Stimulated activated CD8-positive, alpha-beta memory T cell treated with anti-CD3 and anti-CD28 coated beads, Interleukin-12 subunit alpha, Interleukin-12 subunit beta, amount 100 ng/mL, for 4 hours (primary cell): ENCODE measurements at places on chromosomes 2 and 18.

GRCh38 chr2:64157792-64158191 lies 13.6 kb upstream of the PELI1 start:
- no peak for DNase-seq

GRCh38 chr2:70888923-70889715 lies 46.6 kb upstream of the ATP6V1B1 start:
- DNase-seq: no peak

DNA sequence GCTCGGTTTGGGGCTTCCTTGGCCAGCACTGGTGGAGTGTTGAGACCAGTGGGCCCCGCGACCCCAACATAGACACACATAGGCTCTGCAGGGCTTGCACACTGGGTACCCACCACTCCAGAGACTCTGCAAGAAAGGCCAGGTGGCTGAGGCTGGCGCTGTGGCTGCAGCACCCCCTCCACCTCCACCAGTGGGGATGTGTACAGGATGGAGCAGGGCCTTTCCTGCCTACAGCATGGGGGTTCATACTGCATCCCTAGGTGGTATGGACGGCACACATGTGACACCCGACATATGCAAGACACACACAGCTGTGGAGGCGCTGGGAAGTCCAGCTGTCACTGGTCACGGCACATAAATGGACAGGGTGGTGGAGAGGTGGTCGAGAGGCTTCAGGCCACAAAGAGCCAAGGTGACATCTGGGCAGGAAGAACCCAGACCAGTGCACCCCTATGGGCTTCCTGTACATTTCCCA lies 1.3 kb downstream of the RNPEPL1 start:
- DNase-seq: no peak

GRCh38 chr2:117973498-117974082 lies 40.3 kb downstream of the CCDC93 start:
- DNase-seq: no peak

- no peak for DNase-seq
Measured at GRCh38 chr18:35084494-35085449, 43.6 kb downstream of the MAPRE2 start.

DNA sequence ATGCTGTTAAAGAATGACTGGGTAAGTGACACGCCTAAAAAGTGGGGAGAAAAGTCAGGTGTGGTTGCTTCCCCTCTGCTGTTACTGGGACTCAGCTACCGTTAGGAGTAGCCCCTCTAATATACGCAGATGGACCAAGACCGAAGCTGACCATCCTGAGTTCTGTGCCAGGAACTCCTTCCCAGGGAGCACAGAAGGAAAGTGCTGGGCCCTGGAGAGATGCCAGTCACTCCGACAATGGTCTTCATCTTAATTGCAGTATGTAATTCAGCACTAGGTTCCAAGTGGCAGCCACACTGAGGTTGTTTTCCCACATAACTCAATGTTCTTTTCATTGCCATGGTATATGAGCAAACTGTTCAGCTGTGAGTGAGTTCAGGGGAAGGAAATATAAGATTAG lies 19.6 kb upstream of the TMEM200C start:
- DNase-seq: no peak

DNA sequence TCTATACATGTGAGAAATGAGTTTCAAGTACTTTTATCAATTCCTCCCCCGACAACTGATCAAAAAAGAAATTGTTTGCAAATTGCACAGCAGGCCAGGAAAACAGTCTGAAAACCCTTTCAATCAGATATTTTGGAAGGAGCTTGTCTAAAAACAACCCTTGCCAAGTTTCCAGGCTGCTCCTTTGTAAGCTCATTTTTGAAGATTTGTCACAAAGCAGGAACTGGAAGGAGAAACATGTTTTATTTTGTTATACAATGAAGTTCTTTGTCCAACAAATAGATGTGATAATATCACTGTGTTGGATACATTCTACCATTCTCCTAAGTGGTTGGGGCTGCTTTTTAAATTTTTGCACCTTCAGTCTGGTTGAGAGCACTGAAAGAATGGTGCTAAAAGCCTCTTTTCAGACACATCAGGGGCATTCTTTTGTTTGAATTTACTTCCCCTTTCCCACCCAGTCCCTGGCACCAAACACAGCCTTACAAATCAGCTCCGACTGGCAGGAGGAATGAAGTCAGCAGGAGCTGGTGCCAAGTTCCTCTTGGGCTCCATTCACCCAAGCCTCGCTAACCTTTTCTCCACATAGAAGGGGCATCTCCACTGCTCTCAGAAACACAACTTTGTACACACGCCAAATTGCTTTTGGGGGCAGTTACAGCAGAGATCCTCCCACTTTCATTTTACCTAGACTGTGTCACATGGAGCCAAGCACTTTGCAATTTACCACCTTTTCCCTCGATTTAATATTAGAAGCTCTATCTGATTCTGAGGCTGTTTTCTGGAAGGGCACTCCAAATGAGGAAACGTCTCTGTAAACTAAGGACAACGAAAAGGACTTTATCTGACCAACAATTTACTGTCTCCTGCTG lies 88.0 kb downstream of the C1D start:
- no peak for DNase-seq

DNA sequence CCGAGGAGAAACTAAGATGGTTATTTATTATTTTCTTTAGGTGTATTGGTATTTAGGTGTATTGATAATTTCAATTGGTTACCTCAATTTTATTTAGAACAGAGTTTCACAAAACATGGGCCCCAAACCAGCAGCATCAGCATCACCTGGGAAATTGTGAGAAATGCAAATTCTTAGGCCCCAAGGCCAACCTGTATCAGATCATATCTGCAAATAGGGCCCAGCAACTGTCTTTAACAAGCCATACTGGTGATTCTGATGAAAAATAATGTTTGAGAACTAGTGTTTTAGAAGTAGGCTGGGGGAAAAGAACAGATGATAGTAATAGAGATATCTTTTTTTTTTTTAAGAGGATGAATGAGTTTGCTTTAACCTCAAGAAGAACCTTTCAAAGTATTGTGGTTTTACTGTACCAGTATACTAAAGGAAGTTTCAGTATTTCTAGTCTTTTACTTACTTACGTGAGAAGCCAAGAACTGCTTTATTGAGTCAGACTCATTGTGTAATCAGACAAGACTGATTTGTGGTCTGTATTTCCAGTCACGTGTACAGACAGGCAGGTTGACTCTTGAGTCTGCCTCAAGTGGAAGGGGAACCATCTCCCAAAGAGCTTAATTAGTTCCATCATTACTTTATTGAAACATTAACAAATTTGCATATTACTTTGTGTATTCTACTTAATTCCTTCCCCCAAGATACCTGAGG lies 60.4 kb upstream of the GAREM1 start:
- DNase-seq: no peak

- DNase-seq: no peak
Measured at GRCh38 chr18:21468514-21469164, 131.9 kb downstream of the ESCO1 start.

DNA sequence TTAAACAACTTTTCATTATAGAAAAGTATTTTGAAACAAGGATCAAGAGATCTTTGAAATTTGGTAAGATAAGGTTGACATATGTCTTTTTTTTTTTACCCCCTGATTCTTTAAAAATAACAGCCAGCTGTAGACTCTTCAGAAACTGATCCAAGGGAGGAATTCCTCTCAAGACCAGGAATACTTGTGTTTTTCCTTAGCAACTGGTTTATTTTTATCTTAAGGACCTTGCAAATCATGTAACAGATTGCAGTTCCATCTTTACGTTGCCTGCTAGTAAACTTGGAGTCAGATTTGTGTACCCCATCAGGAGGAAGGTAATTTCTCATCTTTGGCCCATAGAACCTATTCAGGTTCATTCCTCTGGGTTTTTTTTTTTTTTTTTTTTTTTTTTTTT lies 71.6 kb downstream of the BOLA3 start:
- DNase-seq: no peak

GRCh38 chr2:31474296-31474695 lies 59.8 kb upstream of the XDH start:
- DNase-seq: no peak

- no peak for DNase-seq
Measured at GRCh38 chr2:79612999-79613398, 100.1 kb downstream of the CTNNA2 start.

GRCh38 chr2:46311651-46312223 lies 14.5 kb downstream of the EPAS1 start:
- no peak for DNase-seq

DNA sequence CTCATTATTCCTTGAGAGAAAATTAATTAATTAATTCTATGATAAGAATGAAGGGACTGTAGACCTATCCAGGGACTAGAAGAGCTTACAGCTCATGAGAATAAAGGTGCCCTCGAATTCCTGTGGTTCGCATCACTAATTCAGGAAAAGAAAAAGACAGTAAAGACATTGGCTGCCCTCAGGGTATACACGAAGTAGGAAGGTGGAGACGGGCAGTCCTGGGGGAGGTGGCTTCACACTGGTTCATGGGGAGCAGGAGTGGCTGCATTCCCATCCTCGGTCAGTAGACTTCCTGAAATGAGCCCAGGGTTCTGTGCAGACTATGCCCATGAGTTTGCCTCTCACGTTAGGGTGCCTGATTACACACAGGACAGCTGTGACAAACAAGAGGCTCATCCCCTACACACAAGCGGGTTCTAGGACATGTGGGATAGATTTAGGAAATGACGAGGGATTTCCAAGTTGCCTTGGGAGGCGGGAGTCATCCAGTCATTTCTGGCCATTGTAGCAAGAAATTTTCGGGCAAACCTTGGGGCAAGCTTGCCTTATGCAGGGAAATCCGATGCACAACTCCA lies 282.2 kb downstream of the CYP26B1 start:
- DNase-seq: no peak

DNA sequence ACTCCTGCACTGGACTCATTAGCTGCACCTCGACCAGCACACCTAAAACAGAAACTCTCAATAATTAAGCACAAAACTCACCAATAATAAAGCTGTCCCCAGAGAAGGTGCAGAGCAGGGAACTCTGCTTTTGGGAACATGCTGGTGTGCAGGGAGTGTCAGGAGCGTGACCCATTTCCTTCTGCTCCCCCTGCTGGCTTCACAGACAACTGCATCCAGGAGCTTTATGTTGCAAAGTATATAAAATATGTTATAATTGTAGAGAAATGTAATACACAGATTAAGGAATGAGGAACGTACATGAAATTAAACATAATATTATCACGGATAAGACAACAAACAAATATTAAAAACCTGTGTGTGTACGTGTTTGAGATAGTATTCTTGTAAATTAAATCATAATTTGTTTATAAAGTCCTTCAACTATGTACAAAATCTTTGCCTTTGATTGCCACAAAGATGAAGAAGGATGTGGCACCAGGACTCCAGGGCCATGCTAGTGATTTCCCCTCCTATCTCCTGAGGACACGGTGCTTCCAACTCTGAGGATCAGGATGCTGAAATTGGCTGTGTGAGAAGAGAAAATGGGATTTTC lies 68.6 kb upstream of the MAL start:
- DNase-seq: no peak

DNA sequence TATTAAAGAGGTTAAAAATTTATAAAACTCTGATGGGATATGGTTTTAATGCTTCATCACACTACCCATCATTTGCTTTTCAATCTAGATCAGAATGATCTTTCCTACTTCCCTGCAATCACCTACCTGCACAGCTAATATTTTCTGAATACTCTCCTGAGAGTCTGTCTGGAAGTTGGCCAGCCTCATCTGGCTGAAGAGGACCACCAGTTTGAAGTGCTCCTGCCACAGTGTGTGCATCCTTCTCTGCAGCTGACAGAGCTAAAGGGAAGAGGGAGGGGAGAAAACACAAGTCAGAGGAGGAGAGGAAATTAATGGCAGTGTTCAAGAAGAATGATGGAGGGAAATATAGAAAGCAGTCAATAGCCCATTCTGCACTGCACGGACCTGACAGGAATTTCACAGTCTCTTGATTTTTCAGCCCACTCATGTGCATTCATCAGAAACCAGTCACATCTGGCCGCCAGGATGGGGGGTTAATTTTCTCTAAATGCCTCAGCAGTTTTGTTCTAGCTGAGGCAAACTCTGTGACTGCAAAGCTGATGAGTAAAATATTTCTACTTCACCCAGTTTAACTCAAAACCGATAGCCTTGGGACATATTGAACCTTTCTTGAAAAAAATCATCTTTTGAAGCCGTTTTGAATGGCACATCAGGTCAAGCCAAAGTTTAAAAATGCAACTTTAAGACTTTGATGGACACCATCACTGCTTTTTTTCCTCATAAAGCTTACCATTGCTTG lies 201.8 kb upstream of the KLHL14 start:
- DNase-seq: no peak

DNA sequence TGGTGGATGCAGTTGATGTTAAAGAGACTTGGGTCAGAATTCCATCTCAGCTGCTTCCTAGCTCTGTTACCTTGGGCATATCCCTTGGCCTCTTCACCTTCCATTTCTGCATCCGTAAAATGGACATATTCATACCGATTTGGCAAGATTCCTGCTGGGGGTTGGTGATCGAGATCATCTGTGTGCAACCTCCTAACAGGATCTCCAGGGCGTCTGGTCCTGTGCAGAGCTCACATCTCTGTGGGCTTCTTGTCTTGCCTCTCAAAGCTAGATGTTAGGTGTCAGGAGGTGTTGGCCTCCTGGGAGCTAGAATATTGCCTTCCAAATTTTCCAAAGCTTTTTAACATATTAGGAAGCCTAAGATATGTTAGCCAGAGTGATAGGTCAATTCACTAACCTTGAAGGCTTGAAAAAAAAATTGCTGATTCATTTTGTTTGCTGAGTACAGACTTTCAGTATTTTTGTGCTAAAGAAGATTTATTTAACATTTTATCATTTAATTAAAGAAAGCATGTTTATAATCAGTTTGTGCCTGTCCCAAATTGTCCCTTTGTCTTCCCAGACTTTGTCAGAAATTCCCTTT lies 69.7 kb upstream of the ZNF516 start:
- DNase-seq: no peak

DNA sequence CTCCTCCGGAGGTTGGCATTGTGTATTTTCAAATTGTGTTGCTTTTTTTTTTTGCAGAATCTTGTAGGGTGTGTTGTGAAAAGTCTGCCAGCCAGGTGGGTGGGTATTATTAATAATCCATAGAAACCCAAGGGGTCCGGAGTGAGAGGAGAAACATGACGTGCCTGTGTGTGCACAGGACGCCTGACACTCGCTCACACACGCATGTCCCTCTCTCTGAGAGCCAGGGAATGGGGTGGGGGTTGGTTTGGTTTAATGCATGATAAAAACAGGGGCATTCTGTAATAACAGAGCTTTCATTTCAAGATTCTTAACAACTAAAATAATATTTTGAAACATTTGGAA lies 224.8 kb downstream of the FAM210A start:
- no peak for DNase-seq

GRCh38 chr18:57649556-57650500 lies 28.2 kb upstream of the NARS1 start:
- DNase-seq: no peak

GRCh38 chr2:70835643-70836042 lies at the start of gene CD207:
Gene CD207, minus strand, starts transcription at chr2:70835816. Its CDS starts 40 bp downstream, at chr2:70835776.
- DNase-seq: no peak

DNA sequence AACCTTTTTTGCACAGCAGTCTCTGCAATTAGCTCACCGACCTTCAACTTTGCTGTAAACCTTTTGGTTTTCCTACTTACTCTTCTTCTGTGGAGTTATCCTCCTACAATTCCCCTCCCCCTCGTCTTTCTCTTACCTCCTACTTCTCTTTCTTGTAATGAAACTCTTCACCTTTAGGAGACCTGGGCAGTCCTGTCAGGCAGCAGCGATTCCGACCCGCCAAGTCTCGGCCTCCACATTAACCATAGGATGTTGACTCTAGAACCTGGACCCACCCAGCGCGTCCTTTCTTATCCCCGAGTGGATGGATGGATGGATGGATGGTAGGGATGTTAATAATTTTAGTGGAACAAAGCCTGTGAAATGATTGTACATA lies 8.3 kb downstream of the TBR1 start:
- DNase-seq: no peak
